ENCODE measurements at places on chromosomes 5 and 9. TPM values are rescaled to one million over a fixed set of nuclear protein-coding genes. Genes with fewer than 3 reads are reported as not detected.

Gene C5orf46
- not detected for total RNA-seq

Gene LCN2
- 0.25 TPM for total RNA-seq

Gene SPTLC1
- 54.6 TPM for total RNA-seq

Gene TLX3
- not detected for total RNA-seq

Gene PCDHGB7
- 14.8 TPM for total RNA-seq

Gene SPINK5
- total RNA-seq: 0.25 TPM

Gene ORM2
- not detected for total RNA-seq

Gene TARS1
- total RNA-seq: 87.3 TPM

Gene AK1
- 25.3 TPM for total RNA-seq

Gene SLC6A18
- total RNA-seq: not detected

Gene NR5A1
- not detected for total RNA-seq

Gene SPINK6
- total RNA-seq: not detected

Gene WNK2
- 30.7 TPM for total RNA-seq

Gene LRSAM1
- 18.4 TPM for total RNA-seq

Gene OSTF1
- total RNA-seq: 9.3 TPM

Gene CDX1
- not detected for total RNA-seq

Gene NOL6
- total RNA-seq: 11.3 TPM

Gene EPB41L4A
- 15.0 TPM for total RNA-seq

Gene IGIP
- 8.4 TPM for total RNA-seq

Gene CCDC180
- 10.3 TPM for total RNA-seq

Gene PGM5
- 3.4 TPM for total RNA-seq

Gene ADAMTS2
- total RNA-seq: 1.7 TPM

Gene PCDHB10
- total RNA-seq: 14.5 TPM

Gene TUSC1
- total RNA-seq: 10.1 TPM

Gene ENTREP1
- 3.2 TPM for total RNA-seq

Gene MED27
- total RNA-seq: 7.4 TPM

Gene NUTM2F
- total RNA-seq: not detected

Gene ENC1
- 755 TPM for total RNA-seq

Gene KCNV2
- not detected for total RNA-seq

Gene NDST1
- 28.0 TPM for total RNA-seq

Gene EIF4E1B
- total RNA-seq: not detected

Gene SLC45A2
- 0.49 TPM for total RNA-seq

Gene IFNA2
- not detected for total RNA-seq

Gene CLINT1
- total RNA-seq: 38.1 TPM

Gene PCDHAC1
- total RNA-seq: 28.3 TPM

Gene CCDC127
- total RNA-seq: 5.2 TPM

Gene SLC6A7
- 1.5 TPM for total RNA-seq

Gene RBM18
- total RNA-seq: 15.5 TPM

Gene CAMK4
- total RNA-seq: 78.2 TPM

Gene TRMT10B
- total RNA-seq: 3.9 TPM

Gene SLC36A3
- total RNA-seq: not detected

Gene PTPN3
- 4.4 TPM for total RNA-seq

Gene C9orf153
- 0.25 TPM for total RNA-seq

Gene CAVIN4
- total RNA-seq: 11.8 TPM

Gene CARD19
- total RNA-seq: 14.5 TPM

Gene DMGDH
- 2.0 TPM for total RNA-seq

Gene HCN1
- 14.0 TPM for total RNA-seq

Gene CCNI2
- total RNA-seq: under 0.01 TPM

Data from temporal lobe (tissue), 4 donors.